ENCODE measurements at places on chromosomes 16 and 17. TPM values are rescaled to one million over a fixed set of nuclear protein-coding genes. Genes with fewer than 3 reads are reported as not detected.

The DRC3 gene
- total RNA-seq, result 0.78 TPM

The ROGDI gene
- total RNA-seq, result 66.0 TPM

The TMIGD1 gene
- total RNA-seq, result not detected

The CD300LG gene
- total RNA-seq, result not detected

The PRAC2 gene
- total RNA-seq, result not detected

The TMEM107 gene
- total RNA-seq, result 14.5 TPM

The HS3ST3A1 gene
- not detected for total RNA-seq

The RNF43 gene
- total RNA-seq, result 113 TPM

DNA sequence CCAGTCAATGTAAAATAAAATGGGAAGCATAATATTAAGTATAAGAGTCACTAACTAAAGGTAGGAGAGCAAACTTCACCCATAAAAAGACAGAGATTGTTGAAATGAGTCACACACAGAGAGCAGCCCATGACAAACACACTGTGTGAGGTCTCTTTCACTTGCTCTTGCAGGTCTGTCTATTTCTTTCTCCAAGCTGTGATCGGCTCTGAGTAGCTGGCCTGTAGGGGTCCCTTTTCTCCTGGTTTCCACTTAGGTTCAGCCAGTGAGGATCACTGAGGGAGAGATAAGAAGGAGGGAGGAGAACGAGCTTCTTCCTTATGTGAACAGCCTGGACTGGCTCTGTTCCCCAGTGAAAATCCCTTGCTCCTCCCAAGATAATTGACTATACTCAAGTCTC, 133.7 kb upstream of the HS3ST3A1 start:
- DNase-seq, result no peak

GRCh38 chr17:57552114-57552624, 192.9 kb downstream of the CCDC182 start:
- no peak for DNase-seq

GRCh38 chr16:1182950-1183907, 30.3 kb downstream of the CACNA1H start:
- no peak for DNase-seq

DNA sequence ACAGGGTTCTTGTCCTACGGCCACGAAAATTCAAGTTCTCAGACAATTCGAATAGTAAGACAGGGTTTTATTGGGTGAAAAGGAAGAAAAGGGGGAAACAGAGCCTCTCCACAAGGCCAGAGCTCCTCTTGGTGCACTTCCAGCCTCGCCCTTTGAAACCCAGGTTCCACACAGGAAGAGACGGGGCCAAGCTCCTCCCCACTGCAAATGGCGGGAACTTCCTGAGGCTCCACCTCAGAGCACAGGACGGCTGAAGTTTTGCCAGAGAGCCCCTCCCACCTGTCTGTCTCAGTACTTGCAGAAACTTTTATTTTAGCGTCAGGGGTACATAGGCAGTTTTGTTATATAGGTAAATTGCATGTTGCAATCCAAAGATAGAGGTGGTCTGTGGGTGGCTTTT, 165.7 kb upstream of the CDH8 start:
- no peak for DNase-seq

DNA sequence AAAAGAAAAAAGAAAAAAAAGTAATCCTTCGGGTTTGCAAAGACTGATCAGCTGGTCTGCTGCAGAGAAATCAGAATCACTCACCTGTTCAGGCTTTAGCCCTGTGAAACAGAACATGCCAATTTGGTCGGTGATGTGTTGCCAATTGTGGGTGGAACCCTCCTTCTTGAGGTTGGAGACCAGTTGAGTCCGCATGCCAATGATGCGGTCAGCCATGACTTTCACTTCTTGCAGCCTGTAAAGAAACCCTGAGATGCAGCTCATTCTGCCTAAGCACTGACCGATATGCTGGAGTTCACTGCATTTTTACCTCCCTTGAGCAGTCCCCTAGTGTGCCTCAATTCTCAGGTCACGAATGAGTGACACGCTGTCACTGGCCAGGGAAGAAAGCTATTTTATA, 24.8 kb upstream of the SLC38A7 start:
- DNase-seq, result no peak

GRCh38 chr17:3440451-3440850, 6.8 kb upstream of the OR1E2 start:
- DNase-seq, result no peak

DNA sequence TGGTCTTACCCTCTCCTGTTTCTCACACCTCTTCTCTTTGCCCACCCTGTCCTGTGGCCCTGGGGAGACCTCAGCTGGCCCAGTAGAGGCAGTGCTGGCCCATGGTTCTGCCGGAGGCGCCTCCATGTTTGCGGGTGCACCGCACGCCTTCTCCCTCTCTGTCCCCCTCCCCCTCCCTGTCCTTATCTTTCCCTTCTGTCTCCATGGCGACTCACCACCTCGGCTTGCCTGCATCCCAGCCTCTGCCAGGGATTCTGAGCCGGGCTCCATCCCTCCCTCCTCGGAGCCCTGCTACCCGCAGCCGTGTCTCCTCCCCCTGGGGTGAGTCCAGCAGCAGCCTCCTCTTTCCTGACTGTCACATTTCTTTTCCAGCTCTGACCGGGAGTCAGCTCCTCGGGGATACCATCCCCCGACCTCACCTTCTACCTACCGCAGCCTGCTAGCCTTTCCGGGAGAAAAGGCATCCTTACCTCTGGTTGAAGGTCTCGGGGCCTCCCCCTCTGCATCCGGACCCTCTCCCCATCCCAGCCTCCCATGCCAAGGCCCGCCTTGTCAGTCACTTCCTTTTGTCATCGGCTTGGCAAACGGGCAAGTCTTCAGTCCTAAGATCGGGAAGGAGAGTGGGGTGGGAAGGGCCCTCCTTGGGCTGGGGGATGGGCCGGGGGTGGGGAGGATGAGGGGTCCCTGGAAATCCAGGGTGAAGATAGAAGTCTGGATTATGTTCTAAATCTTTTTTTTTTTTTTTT, at the start of gene RNF112:
RNF112 (plus strand) TSS at position 358 of the 746 bp plus-strand sequence; CDS start at position 535, 177 bp downstream.
- DNase-seq, result no peak

DNA sequence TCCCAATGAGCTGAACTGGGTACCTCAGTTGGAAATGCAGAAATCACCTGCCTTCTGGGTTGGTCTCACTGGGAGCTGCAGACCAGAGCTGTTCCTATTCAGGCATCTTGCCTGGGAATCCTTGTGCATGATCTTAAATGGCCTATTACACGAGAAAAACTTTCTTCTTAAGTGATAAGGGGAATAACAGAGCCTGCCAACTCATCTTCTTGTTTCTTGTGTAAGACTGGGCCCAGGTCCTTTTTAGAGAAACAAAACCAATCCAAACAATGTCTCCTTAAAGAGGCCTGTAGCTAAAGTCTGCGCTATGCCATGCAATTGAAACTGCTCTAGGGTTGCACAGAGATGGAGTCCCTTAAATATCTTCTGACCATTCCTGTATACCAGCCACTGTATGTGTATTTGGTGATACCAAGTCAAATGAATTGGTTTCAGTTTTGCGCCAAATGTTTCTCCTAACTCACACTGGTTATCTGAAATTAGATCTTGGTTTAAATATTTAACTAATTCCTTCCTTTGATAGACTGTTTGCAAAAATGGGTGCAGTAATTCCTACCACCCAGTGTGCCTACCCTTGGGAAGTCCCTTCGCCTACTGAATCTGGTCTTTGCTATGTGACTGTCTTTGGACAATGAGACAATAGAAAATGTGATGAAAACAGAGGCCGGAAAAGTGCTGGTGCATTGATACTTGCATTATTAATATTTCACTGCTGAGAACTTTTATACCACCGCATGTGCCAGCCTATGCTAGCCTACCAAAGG, 6.5 kb upstream of the CCL23 start:
- DNase-seq, result no peak

DNA sequence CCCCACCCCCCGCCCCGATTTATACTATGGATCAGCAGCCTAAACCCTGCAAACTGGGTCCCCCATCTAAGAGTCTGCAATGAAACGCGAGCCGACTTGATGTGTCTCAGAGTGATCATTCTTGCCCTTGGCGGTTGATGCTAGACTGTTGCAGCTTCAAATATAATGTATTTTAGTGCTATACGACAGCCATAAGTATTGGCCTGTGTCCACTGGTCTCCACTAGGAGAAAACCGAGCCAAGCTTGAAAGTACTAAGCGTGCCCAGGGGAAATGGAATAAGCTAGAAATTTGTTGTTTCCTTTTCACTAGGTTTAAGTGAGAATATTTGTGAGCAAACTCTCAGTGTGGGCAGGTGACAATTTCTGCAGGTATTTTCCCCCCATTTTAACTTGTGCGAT, 711.2 kb downstream of the MAF start:
- DNase-seq, result no peak

- no peak for DNase-seq
Measured at GRCh38 chr16:66264311-66265047, 102.0 kb upstream of the CDH5 start.

DNA sequence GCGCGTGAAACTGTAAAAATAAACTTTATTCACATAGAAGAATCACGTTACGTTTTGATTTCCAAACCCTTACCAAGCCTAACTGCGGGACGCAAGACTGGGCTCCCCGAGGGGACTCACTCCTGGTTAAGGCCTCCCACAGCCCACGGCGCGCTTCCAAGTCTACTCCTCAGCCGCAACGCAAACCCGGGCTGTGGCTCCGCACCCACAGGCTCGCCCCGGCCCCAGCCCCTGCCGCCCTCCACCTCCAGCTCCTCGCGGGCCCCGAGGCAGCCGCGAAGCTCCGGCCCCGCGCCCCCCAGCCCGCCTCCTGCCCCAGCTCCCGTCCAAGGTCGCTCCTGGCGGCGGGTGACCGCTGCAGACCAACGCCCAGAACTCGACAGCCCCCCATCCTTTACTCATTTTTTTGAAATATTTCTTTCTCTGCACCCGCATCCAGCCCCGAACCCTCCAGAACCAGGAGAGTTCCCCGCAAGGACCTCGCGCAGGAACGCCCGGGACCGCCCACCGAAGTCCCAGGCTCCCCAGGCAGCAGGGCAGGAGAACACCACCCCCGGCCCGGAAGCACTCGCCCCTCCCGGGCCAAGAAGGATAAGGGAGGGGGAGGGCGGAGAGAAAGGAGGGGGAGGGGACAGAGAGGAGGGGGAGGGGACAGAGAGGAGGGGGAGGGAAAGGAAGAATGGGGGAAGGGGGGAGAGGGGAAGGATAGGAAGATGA, 912 bp downstream of the USP22 start:
- peak; percentile 49 for DNase-seq

DNA sequence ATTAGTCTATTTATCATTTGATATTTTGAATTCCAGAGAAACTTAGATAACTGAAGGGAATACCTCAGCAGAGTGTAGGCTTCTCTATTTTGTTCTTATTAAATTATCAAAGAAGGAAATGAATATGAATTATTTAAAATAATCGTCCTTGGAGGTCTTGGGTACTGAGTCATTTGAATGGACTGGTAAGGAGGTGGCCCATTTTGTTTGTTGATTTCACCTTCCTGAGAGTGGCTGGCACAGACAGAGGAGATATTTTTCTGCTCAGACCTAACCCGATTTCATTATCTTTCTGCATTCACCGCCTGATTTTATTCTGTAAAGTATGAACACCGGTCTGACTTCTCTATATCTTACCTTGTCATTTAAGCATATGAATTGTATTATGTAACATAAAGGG, 88.0 kb downstream of the USP22 start:
- peak; percentile 21 for DNase-seq

DNA sequence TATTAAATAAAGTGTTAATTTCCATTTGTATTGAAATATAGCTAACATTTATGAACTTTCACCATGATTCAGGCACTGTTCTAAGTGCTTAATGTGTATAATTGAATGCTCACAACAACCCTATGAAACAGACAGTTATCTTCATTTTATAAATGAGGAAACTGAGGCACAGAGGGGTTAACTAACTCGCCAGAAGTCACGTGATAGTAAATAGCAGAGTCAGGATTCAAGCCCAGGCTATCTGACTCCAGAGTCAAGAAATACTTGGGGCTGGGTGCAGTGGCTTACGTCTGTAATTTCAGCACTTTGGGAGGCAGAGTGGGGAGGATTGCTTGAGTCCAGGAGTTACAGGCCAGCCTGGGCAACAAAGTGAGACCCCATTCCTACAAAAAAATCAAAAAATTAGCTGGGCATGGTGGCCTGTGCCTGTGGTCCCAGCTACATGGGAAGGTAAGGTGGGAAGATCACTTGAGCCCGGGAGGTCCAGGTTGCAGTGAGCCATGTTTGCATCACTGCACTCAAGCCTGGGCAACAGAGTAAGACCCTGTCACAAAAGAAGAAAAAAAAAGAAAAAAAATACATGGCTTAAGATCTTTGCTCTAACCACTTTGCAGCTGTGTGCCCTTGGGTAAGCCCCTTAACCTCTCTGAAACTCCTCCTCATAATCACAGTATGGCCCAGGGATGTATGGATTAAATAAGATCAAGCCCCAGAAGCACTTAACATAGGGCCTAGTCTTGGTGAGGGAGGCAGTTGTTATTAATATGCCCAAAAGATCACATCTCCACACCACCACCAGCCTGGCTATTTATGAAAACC, 29.0 kb downstream of the WSB1 start:
- no peak for DNase-seq

- DNase-seq, result no peak
Measured at GRCh38 chr17:60529806-60530205, 3.8 kb upstream of the APPBP2 start.

GRCh38 chr17:40076591-40076990, 13.8 kb downstream of the THRA start:
- no peak for DNase-seq

- no peak for DNase-seq
Measured at GRCh38 chr16:1095450-1096168, 435 bp downstream of the C1QTNF8 start.

- DNase-seq, result peak; percentile 44
Measured at GRCh38 chr17:72387487-72387886, 266.7 kb downstream of the SOX9 start.

DNA sequence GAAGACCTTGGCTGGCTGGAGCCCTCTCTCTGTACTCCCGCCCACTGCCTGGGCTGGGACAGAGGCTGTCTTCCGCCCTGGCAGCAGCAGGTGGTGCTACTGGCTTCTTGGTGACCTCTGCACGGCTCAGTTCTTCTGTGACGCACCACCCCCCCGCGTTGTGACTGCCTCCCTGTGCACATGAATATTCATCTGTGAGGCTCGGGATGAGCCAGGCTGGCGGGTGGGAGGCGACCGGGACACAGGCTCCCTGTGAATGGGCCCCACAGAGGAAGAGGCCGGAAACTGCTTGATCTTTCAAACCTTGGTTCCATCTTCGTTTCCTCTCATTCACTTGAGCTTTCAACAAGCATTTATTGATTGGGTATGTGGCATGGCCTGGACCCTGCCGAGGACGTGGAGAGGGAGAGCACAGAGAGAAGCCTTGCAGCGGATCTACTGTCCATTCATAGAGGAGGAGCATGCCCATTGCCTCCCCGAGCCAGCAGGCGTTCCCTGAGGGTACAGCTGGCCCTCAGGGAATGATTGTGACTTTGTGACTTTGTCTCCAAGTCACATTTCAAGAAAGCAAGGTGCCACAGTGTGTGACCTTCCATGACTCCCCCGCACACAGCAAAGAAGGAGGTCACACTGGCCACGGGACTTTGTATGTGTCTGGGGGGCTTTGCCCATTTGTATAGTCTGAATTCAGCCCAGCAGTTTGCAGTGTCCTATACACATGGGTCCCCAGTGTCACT, 45.0 kb downstream of the B9D1 start:
- DNase-seq, result peak; percentile 65

DNA sequence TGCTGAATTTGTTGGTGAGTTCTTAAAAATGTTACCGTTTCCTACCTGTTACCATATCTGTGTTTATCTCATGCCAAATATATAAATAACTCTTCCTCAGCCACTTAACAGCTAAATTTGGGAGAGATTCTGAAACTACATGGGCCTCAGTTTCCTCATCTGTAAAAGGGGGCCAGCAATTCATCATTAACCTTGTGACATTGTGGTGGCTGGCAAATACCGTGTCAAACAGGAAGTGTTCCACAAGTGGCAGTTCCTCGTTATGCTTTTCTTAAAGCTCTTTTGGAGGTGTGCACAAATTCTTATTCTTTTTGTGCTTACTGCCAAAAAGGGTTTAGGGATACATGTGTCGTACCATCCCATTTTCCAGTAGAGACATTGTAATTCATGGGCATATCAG, 220.4 kb upstream of the CACNG5 start:
- DNase-seq, result no peak
